Activated naive CD4-positive, alpha-beta T cell treated with anti-CD3 and anti-CD28 coated beads for 36 hours (primary cell): ENCODE measurements at places on chromosomes 16 and 17. TPM values are rescaled to one million over a fixed set of nuclear protein-coding genes. Genes with fewer than 3 reads are reported as not detected.

- DNase-seq: no peak
Observed at GRCh38 chr16:30087181-30087898, 4.4 kb downstream of the TBX6 start.

DNA sequence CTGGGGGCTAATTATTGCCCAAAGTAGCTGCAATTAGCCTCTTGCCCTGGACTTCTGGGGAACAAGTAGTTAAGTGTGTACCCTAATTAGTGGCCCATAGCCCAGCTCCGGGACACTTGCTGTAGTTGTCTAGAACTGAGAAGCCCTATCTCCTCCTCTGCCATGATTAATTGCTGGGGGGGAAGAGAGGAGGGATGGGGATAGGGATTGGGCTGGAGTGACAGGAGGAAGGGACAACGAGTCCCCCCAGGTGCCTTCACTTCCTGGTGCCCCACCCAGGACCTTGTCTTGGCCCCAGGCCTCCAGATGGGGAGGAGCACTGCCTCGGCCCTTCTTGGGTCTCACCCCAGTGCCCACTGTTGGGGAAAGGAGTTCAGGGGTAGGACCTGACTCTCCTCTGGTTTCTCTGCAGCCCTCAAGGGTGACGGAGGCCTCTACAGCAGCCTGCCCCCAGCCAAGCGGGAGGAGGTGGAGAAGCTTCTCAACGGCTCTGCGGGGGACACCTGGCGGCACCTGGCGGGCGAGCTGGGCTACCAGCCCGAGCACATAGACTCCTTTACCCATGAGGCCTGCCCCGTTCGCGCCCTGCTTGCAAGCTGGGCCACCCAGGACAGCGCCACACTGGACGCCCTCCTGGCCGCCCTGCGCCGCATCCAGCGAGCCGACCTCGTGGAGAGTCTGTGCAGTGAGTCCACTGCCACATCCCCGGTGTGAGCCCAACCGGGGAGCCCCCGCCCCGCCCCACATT lies 17.4 kb downstream of the NGFR start:
- DNase-seq: no peak

DNA sequence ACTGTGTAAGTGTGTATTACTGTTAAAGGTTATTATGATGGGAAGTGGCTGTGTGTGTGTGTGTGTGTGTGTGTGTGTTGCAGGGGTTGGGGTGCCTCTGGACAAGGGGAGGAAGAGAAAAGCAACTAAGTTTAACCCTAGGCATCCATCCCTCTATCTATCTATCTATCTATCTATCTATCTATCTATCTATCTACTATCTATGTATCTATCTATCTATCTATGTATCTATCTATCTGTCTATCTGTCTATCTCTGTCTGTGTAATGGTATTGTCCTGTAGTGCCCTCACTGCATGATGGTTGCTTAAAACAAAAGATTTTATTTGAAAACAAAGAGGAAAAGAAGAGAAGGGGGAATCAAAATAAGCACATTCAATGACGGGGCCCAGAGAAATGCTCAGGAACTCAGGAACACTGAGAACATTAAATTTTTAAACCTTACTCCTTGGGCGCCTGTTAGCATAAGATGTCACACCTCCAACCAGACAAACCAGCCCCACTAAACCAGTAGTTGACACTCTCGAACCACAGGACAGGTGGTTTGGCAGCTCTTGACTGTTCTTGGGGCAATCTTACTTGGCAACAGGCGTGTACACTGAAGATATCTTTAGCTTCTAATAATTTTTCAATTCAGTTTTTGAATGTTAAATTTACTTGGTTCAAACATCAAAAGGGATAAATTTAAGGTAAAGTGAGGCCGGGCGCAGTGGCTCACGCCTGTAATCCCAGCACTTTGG lies 5.1 kb upstream of the RPL26 start:
- no peak for DNase-seq

DNA sequence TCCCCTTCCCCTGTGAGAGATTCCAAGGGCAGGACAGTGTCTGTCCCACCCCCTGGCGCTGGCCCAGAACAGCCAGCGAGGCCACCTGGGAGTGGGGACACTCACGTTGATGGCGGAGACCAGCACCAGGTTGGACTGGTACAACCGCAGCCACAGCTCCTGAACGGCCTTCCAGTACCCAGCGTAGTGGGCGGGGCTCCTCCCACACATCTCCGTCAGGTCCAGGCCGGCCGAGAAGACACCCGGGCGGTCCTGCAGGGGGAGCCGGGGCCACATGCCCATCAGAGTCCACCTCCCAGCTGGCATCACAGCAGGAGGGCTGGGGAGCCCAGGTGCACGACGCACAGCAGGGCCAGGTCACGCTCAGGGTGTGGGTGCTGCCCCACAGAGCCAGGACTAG lies 7.1 kb downstream of the ECI1 start:
- no peak for DNase-seq

DNA sequence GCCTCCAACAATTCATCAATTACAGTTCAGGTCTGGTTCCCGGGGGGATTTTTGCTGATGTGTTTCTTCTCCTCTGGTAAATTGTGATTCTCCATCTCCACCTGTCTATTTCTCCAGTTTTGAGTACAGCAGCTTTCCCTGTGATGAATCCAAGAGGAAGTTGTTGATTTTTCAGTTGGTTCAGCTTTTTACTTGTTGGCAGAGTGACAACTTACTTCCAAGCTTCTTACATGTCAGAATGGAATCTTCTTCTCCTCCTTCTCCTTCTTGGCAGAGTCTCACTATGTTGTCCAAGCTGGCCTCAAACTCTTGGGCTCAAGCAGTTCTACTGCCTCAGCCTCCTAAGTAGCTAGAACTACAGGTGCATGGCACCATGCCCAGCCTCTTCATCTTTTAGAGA lies 33.4 kb upstream of the TMEM92 start:
- no peak for DNase-seq

GRCh38 chr17:62760059-62760944 lies 47.8 kb downstream of the MARCHF10 start:
- no peak for DNase-seq

- no peak for DNase-seq
Observed at GRCh38 chr16:82735186-82735585, 108.4 kb downstream of the CDH13 start.

DNA sequence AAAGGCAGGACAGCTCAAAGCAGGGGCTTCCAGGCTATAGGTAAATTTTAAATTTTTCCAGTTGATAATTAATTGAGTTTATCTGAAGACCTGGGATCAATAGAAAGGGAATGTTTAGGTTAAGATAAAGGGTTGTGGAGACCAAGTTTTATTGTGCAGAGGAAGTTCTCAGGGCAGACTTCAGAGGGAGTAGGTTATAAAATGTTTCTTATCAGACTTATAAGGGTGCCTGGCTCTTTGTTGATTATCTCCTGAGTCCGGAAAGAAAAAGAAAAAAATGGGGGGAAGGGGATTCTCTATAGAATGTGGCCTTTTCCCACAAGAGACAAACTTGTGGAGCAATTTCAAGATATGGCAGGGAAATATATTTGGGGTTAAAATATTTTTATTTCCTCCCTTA lies 15.9 kb downstream of the SLC46A1 start:
- DNase-seq: no peak

GRCh38 chr17:8469964-8470363 lies 34.3 kb downstream of the NDEL1 start:
- DNase-seq: no peak

DNA sequence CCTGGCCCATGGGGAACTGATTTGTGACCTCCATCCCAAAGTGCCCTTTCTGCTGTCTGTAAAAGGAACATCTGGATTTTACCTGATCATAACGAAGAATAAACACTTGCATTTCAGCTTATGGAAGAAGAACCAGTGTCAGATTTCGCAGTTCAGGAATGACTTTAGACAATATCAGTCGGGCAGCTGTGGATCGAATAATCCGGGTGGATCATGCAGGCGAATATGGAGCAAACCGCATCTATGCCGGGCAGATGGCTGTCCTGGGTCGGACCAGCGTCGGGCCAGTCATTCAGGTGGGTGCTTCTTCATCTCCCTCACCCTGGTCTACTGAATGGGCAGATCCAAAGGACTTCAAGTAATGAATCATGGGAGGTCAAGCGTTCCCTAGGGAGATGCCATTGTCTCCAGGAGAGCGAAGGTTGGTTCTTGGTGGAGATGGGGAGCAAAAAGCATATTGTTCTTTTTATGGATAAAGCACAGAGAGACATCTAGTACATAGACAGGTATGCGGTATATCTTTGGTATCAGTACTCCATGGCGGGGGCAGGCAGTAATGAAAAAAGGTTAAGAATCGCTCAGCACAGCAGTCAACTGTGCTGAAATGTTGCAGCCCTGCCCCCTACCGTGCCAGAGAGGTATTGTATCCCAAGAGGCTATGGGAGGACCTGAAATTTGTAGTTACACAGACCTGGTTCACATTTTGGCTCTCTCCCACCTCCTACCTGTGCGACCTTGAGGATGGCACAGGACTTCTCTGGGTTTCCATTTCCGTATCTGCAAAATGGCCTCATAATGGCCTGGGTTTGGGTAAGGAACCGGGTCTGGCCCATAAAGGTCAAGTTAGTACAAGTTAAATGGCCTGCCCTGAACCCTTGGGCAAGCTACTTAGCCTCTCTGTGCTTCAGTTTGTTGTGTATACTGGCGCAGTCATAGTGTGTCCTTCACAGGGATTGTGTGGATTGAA lies 4.7 kb downstream of the COQ7 start:
- DNase-seq: peak; percentile 74

- no peak for DNase-seq
Observed at GRCh38 chr16:8763899-8764298, 33.5 kb downstream of the TMEM186 start.

DNA sequence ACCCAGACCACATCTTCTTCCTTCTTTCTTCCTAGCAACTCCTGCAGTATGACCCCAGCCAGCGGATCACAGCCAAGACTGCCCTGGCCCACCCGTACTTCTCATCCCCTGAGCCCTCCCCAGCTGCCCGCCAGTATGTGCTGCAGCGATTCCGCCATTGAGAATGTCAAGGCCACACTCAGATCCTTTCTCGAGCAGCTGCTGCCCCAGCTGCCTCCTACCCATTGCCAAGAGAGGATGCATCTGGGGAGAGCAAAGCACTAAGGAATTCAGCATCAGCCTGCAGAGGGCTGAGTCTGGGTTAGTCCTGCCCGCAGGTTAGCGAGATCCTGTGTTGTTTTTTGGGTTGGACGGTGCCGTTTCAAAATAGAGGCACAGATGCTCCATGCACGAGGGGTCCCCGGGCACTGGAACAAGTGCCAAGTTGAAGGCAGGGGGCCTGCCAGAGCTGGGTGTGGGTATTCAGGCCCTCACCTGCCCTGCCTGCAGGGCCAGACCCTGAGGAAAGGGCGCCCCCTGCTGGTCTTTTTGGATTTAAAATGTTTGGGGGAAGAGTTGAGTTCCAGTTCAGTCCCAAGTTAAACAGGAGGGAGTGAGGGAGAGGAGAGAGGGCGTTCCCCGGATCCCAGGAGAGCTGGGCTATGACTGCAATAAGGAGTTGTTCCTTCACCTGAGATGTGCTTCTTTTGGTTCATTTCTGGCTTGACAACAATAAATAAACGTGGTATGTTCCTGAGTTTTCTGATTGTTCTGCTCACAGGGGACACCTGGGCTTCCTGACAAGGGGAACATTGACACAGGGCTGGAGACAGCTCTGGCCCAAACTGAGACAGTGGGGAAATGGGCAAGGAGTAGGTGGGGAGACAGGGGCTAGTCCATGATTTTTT lies 4.9 kb downstream of the CDK3 start:
- DNase-seq: peak; percentile 95

DNA sequence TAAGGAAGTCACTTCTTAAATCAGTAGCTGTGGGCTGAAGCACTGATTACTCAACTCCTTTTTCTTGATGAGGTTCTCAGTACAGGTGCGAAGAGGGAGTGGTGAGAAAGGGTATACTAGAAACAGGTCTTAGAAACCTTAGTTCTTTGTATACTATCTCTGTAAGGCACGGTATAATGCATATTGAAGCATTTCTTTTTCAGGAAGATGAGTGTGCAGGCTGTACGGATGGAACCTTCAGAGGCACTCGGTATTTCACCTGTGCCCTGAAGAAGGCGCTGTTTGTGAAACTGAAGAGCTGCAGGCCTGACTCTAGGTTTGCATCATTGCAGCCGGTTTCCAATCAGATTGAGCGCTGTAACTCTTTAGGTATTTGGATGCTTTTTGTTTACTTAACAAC lies 39.2 kb downstream of the CYLD start:
- DNase-seq: peak; percentile 48

DNA sequence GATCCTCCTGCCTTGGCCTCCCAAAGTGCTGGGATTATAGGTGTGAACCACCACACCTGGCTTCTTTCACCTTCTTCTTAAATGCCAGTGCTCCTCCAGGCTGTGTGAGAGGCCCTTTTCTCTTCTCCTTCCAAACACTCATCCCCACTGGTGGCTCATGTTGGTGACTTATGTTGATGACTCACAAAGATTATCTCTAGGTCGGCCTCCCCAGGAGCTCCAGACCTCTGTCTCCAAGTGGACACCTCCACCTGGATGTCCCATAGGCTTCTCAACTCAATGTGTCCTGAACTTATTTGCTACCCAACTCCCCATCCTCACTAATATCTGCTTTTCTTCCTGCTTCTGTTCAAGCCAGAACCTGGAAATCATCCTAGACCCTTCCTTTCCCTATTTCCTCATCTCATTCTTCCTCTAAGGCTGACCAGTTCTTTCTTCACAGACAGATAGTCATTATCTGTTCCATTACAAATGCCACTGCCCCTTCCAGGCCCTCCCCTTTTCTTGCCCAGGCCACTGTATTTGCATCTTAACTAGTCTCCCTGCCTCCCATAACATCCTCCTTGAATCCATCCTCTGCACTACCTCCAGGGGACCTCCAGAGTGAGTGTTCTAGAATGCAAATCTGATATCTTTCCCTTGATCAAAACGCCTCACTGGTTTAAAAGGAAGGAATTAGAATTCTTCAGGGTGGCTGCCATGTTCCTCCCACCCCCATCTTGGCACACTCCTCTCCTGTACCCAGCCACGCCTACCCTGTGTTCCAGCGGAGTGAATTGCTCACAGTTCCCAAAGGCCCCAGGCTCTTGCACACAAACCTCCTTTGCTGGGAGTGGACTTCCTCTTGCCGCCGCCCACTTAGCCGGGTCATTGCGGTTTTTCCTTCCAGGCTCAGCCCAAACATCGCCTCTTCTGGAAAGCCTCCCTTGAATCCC lies 34.8 kb upstream of the FBXO47 start:
- peak; percentile 10 for DNase-seq

GRCh38 chr16:17350207-17350606 lies 120.6 kb downstream of the XYLT1 start:
- DNase-seq: no peak

The SLC35G6 gene
- total RNA-seq: not detected

The MATCAP1 gene
- total RNA-seq: 21.9 TPM

The NPIPB9 gene
- 0.91 TPM for total RNA-seq

The CLDN7 gene
- total RNA-seq: 0.40 TPM

The HOXB7 gene
- total RNA-seq: 0.29 TPM

The TCAP gene
- total RNA-seq: 1.1 TPM
